ENCODE measurements at places on chromosomes 6 and 20.

GRCh38 chr20:39829661-39830060 lies 859.4 kb downstream of the MAFB start:
- DNase-seq = no peak

- DNase-seq = no peak
Observed at GRCh38 chr6:126716032-126716431, 376.1 kb downstream of the CENPW start.

DNA sequence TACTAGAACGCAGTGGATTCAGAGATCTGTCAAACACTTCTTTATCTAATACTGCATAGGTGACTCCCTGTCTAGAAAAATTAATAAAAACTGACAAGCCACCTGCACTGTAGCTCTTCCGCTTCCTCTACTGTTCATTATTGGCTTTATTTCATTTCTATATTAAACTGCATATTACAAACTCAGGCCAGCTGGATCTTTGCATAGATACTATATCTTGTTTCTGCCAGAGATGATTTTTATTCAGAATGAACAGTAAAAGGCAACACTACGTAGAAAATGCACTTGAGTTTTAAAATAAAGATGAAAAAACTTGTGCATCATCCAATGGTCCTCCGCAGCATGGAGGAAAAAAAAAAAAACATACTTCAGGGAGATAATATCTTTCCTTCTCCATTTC lies 508.3 kb downstream of the PRKN start:
- DNase-seq = no peak

DNA sequence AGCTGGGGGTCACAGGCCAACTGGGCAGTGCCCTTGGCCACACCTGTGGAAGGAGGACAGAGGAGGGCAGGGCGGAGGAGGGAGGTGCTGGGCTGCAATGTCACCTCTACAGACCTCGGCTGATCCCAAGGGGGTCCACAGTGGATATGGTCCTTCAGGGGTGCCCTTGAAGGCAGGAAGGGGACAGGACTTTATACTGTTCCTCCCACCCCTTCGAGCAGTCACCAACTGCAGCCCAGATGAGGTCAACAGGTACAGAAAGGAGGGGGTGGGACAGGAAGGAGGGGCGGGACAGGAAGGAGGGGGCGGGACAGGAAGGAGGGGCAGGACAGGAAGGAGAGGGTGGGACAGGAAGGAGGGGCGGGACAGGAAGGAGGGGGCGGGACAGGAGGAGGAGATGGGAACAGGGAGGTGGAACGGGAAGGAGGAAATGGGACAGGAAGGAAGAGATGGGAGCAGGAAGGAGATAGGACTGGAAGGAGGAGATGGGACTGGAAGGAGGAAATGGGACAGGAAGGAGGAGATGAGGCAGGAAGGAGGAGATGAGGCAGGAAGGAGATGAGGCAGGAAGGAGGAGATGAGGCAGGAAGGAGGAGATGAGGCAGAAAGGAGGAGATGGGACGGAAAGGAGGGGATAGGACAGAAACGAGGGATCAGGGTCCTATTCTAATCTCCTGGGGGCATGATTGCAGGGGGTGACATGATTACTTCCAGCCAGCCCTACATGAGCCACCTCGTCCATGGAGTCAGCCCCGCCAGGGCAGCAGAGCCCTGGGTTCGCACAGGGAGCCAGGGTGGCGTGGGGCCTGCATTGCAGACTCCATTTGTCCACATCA lies 19.4 kb upstream of the MRGBP start:
- DNase-seq = peak; percentile 61

DNA sequence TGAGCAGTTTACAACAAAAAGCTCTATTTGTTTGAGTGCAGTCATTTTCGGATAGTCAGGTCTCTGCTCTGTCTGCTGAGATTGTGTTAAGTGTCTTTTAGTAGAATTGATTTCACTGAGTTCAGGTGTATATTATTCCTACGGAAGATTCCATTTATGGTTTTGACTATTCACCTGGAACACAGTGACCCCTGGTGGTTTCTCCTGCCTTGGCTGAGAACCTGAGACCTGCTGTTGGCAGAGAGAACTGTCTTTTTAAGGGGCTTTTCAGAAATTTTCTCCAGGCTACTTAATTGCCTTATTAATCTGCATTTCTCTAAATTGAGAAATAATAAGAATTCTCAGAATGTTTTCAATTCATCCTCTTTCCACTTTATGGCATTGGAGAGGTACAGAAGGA lies 508.0 kb downstream of the TBC1D32 start:
- DNase-seq = no peak

- DNase-seq = peak; percentile 5
Observed at GRCh38 chr20:41173791-41174341, 36.5 kb downstream of the PLCG1 start.

- DNase-seq = no peak
Observed at GRCh38 chr6:15366879-15367278, 121.0 kb downstream of the JARID2 start.

- DNase-seq = no peak
Observed at GRCh38 chr6:11043961-11044711, at the start of gene ELOVL2. ELOVL2 (minus strand) TSS chr6:11044305; CDS start chr6:11044230, 75 bp downstream.

DNA sequence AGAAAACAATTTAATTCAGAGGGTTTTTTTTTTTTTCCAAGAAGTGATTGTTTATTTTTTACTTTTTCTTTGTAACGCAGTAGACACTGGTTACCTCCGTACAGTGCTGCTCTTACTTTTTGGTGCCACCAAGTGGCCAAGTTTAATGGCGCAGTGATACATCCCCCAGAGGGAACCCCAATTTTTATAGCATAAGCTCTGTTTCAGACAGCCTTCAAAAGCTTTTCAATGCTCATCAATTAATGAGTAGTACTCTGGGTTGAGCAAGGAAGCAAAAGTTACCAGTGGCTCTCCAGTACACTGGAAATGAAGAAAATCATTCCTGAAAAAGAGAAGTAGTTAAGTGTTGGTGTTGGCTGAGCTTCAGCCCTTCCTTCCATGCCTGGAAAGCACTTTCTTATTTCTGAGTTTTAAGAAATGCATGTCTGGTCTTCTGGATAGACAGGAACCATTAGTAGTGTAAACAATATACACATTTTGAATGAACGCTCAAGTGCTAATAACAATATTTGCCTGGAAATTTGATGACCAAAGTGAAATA lies 129.1 kb upstream of the SMLR1 start:
- DNase-seq = no peak

DNA sequence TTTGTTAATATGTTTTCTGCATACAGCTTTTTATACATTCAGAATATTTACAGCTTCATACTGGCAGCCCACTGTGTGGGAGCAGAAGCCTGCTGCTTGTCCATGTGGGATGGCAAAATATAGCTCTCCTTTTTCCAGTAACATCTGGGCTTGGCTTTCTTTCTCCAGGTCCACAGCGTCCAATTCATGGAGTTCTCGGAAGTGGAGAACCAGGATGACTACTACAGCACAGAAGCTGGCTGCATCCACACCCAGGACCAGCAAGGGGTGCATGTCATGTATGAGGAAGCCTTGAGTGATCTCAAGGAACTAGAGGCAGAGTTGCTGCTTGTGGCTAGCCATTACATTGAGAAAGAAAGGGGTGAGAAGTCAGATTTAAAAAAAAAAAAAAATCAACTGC lies 143.1 kb downstream of the CD164 start:
- DNase-seq = no peak

GRCh38 chr20:43937591-43937990 lies 22.9 kb downstream of the TOX2 start:
- no peak for DNase-seq

GRCh38 chr6:37308069-37308815 lies 45.5 kb upstream of the RNF8 start:
- DNase-seq = no peak

DNA sequence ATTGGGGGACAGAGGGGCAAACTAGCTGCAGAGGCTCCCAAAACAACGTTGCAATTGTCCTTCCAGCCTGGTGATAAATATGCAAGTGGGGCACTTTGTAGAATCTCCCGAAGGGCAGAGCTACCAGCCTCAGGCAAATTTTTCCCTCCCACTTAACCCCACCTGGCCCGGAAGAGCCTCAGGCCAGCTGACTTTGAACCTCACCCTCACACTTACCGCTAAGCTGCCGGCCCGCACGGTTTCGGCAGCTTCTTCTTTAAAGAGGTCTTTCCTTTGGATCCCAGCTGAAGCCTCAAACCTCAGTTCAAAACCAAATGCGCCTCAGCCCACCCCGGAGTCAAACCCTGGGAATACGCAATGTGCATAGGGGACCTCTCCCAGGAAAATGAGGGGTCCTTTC lies 2.5 kb downstream of the OVOL2 start:
- no peak for DNase-seq

GRCh38 chr6:20876036-20876435 lies 341.8 kb downstream of the CDKAL1 start:
- no peak for DNase-seq

DNA sequence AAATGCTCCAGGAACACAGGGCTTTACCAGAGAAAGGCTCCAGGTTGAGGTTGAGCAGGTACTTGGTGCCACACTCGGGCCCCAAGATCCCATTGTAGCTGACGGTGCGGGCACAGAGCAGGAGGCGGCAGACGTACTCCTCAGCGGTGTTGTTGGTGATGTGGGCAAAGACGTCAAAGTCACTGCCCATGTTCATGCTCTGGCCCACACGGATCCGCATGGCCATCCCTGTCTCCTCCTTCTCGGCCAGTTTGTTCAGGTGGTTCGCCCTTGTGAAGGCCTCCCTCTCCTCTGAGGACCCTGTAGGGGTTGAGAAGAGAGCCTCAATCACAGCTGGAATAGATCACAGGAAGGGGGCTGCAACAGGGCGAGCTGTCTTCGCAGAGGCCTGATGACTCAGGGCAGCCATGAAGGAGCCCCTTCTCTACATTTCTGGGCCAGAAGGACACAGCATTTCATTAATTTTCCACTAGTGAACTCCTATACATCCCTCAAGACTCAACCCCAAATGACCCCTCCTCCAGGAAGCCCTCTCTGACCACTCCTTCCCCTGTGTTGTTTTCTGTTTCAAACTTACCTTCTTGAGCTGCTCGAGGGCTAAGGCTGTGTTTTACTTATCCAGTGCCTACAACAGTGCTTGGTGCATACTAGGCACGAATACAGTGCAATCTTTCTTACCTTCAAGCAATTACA lies 26.8 kb downstream of the TGM2 start:
- no peak for DNase-seq

DNA sequence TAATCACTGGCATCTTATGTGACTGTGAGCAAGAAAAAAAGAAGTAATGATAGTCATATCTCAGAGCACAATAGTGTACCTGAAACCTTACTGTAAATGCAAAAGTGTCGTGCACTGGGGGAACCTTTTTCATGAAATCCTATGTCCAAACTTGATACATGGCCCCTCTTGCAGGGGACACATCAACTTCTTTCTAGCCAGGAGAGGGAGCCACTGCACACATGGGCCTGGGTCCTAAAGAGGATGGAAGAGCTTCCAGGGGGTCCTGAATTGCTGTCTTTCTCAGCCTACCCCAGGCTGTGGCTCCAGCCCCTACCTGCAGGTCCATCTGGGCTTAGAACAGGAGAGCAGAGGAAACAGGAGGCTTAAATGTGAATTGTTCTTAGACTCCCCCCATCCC lies 165.7 kb downstream of the SOD2 start:
- DNase-seq = no peak

DNA sequence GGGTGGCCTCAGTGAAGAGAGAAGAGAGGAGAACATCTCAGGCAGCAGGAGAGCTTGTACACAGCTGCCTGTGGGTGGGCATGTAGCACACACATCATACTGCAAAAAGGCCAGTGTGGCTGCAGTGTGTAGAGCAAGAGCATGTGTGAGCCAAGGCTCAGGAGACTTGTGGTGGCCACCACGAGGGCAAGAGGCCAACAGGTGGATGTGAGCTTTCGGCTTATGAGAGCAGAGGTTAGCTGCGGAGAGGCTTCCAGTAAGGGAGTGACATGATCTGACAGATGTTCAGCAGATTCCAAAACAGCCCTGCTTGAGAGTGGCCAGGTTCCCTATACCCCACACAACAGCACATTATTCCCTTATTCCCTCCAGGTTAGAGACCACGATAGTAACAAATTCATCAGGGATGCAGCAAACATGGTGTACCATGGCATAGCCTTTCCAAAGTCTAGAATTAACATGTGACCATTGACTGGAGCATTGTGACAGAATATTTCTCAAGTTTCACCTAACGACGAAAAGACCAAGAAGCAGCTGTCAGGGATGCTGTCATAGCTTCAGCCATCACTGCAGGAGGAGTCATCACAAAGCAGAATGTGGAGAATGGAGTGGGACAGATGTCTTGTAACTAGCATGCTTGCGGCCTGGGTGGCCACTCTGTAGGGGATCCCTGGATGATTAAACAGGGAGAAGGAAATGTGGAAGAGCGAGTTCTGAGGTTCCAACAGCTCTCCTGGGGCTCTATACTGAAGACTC lies 23.1 kb downstream of the HM13 start:
- DNase-seq = no peak

- no peak for DNase-seq
Observed at GRCh38 chr6:44626616-44627015, 239.1 kb downstream of the CDC5L start.

DNA sequence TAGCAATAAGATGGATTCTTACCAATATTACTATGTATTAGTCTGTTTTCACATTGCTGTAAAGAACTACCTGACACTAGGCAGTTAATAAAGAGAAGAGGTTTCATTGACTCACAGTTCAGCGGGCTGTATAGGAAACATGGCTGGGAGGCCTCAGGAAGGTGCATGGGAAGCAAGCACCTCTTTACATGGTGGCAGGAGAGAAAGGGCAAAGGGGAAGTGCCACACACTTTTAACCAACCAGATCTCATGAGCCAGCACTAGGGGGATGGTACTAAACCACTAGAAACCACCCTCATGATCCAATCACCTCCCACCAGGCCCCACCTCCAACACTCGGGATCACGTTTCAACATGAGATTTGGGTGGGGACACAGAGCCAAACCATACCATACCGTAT lies 40.7 kb upstream of the CCDC167 start:
- no peak for DNase-seq

DNA sequence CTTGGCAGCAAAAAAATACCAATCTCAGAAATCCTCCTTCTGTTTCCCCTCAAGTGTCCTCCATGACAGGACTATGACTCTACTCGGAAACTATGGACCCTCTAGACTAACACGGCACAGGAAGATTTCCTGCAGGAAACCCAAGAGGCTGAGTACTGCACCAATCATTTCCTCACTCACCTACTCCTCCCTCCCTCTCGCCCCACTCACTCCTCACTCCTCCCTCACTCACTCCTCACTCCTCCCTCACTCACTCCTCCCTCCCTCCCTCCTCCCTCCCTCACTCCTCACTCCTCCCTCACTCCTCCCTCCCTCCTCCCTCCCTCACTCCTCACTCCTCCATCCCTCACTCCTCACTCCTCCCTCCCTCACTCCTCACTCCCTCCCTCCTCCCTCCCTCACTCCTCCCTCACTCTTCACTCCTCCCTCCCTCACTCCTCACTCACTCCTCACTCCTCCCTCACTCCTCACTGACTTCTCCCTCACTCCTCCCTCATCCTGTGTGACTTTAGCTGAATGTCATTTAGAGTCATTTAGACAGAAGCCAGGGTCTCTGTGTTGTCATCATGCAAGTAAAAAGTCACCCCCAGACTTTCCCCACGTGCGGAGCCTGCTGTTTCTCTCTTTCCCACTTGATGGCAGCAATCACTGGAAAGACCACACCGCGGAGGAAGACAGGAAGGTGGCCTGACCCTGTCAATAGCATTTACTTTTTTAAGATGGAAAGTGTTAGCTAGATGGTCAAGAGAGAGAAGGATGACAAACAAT lies 226.8 kb upstream of the PDE10A start:
- peak; percentile 45 for DNase-seq

Data from 8988T (cell line).